ENCODE measurements at places on chromosomes 1 and 21. TPM values are rescaled to one million over a fixed set of nuclear protein-coding genes. Genes with fewer than 3 reads are reported as not detected.

GRCh38 chr21:26565546-26565945 is 7.5 kb downstream of the CYYR1 start:
- no peak for DNase-seq

- DNase-seq: no peak
Observed at GRCh38 chr1:168227620-168228019, 1.8 kb downstream of the SFT2D2 start.

DNA sequence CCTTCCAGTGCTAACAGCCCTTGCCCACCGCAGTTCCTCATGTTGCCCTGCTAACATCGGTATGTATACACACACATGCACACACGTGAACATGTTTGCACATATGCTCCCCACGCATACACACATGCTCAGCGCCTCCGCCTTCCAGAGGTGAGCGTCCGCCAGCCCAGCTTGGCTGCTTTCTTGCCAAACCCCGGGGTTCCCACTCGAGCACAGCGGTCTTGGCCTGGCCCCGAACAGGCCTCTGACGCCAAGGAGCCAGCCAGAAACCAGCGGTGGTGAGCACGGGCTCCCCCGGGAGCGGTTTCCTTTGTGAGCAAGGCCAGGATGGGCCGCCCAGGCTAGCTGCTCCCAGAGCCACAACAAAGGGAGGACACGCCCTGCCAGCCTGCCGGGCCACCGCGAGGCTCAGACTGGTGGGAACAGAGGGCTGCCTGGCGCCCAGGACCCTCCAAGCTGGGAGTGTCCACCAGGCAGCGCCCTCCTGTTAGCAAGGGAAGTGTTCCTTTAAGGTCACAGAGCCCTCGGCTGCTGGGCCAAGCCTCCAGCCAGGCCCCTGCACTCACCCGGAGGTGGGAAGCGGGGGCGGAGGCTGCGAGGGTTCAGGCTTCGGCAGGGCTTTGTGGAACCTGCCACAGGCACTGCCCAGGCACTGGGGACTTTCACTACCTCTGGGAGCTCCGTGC is 65.4 kb downstream of the ALPL start:
- no peak for DNase-seq

DNA sequence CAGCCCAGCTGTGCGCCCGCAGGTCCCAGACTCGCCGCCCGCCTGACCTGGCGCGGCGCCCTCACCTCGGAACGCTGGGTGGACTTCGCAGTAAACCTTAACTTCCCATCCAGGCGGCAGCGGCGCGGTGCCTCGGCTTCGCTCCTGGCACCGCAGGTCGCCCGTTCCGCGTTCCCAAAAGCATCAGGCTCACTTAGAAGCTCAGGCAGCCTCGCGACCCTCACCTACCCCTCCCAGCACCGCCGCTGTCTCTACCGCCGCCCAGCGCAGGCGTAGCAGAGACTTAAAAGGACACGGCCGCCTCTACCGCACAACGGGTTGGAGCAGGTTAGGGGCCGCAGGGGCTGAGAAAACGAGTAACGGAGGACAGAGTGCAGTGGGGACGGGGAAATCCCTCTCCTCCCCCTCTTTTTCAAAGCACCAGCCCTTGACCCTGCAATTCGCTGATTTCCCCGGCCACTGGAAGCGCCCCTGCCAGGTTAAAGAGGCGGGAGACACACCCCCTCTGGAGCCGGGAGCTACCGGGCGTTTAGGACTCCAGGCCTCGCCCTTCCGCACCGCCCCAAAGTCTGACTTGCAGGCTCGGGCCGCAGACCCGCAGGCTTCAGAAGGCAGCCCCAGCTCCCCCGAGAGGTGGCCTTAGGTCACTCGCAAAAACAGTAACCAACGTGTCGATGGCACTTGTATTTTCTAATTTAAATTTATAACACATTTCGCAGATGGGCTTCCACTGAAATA is 328.5 kb downstream of the FAM72C start:
- DNase-seq: peak; percentile 41

DNA sequence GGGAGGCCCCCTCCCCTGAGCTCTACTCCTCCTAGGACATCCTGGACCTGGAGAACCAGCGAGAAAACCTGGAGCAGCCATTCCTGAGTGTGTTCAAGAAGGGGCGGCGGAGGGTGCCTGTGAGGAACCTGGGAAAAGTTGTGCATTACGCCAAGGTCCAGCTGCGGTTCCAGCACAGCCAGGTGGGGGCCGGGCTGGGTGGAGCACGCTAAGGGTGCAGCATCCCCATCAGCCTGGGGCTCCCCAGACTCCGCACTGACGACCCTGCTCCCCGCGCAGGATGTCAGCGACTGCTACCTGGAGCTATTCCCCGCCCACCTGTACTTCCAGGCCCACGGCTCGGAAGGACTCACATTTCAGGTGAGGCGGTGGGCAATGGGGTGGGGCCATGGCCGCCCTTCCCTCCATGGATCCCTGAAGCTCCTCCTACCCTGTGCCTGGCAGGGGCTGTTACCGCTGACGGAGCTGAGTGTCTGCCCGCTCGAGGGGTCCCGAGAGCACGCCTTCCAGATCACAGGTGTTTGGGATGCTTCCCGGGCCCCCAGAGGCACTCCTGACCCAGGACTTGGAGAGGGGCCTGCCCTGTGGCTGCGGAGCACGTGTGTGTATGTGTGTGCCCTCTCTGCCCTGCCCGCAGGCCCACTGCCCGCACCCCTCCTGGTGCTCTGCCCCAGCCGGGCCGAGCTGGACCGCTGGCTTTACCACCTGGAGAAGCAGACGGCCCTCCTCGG is 4.1 kb downstream of the PLEKHN1 start:
- no peak for DNase-seq

- no peak for DNase-seq
Observed at GRCh38 chr1:46274225-46275029, 26.9 kb downstream of the RAD54L start.

The ZNF695 gene
- total RNA-seq: 0.95 TPM
